ENCODE measurements at places on chromosomes 12 and 14. TPM values are rescaled to one million over a fixed set of nuclear protein-coding genes. Genes with fewer than 3 reads are reported as not detected.
A peak's percentile ranks its signal among the peaks of the same experiment; 100 is the strongest.

DNA sequence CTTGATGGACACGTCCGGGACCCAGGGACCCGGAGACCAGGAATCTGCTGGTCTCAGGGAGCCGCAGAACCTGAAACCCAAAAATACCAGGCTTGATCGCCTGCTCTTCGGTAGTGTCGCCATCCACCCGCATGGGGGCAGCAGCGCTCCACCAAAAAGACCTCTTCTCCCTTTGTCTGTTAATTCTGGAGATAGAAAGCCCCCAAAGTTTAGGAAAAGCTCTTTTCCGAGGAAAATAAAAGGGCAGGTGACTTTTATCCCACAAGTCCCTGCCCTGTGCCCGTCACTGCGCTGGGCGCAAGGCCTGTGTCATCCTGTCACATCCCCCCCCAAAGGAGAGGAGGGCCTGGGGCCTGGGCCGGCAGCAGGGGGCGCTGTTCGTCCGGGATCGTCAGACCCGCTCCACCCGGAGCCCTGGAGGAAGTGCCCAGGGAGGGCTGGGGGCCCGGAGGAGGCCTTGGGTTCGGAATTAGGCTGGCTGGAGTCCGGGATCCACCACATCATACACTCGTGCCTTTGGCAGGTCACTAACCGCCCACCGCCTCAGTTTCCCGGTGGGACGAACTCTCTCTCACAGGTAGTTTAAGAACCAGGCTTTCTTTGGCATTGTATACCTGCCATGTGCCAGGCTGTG, 31.9 kb downstream of the DAD1 start:
- no peaks in the 10 kb centered on the region for H3K27me3 ChIP-seq
- peak overlapping the region; percentile 100 for H3K27ac ChIP-seq
- peak overlapping the region; percentile 51 for H3K4me3 ChIP-seq
- H3K4me1 ChIP-seq, result peaks cover 73% of the 10 kb centered on the region
- peaks cover 8% of the 10 kb centered on the region for H3K36me3 ChIP-seq

Gene CPNE6
- polyA plus RNA-seq, result 0.32 TPM

Gene C12orf50
- not detected for polyA plus RNA-seq

Gene OAS3
- 11.0 TPM for polyA plus RNA-seq

Gene PZP
- polyA plus RNA-seq, result not detected

Gene KRT7
- polyA plus RNA-seq, result 17.8 TPM

DNA sequence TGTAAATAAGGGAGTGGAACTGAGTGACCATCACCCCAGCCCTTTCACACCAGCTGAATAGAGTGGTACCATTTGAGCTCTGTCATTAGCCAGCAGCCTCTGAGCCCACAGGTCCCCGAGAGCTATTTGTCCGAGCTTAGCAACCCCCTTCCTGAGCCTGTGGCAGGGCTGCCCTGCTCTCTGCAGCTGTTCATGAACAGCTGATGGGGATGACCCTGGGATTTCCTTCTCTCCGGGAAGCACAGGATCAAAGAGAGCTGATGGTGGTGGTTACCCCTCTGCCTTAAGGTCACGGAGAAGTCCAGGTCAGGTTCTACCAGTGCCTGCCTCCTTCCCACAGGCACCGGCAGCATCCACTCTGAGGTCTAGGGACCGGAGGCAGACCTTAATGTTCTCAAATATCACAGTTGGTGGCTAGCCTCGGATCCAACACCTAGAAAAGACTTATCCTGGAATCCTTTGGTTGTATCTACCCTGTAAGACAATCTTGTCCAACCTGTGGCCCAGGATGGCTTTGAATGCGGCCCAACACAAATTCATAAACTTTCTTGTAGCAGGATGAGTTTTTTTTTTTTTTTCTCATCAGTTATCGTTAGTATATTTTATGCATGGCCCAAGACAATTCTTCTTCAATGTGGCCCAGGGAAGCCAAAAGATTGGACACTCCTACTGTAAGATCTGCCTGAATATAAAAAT, 81.1 kb downstream of the ESRRB start:
- no peak overlapping the region for H3K27ac ChIP-seq
- H3K36me3 ChIP-seq, result no peaks in the 10 kb centered on the region
- no peaks in the 10 kb centered on the region for H3K27me3 ChIP-seq
- DNase-seq, result no peak
- no peak overlapping the region for H3K4me3 ChIP-seq
- H3K4me1 ChIP-seq, result no peaks in the 10 kb centered on the region

- no peaks in the 10 kb centered on the region for H3K27me3 ChIP-seq
- no peaks in the 10 kb centered on the region for H3K36me3 ChIP-seq
- no peak for DNase-seq
- no peak overlapping the region for H3K4me3 ChIP-seq
- H3K27ac ChIP-seq, result no peak overlapping the region
- no peaks in the 10 kb centered on the region for H3K4me1 ChIP-seq
Observed at GRCh38 chr12:47551426-47551851, 154.4 kb downstream of the RPAP3 start.

DNA sequence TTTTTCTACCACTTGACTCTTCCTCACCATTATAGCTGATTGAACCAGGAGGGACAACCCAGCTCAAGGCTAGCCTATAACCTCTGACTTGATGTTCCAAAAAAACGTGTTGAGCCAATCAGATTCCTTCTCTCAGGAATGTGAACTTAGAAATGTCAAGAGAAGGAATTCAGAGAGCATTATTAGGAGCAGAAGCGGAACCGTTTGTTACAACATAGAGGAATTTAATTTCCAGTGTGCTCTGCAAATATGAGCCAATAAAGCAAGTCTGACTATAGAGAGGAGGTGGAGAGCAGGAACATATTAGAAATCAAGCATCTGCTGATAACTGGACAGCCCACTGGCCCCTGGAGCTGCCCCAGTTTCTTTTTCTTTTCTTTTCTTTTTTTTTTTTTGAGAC, 15.3 kb upstream of the PELI2 start:
- no peaks in the 10 kb centered on the region for H3K27me3 ChIP-seq
- no peaks in the 10 kb centered on the region for H3K36me3 ChIP-seq
- no peaks in the 10 kb centered on the region for H3K4me1 ChIP-seq
- no peak overlapping the region for H3K27ac ChIP-seq
- no peak for DNase-seq
- no peak overlapping the region for H3K4me3 ChIP-seq

Gene NOVA1
- polyA plus RNA-seq, result 0.03 TPM

Measured in GM12878 (cell line).